ENCODE measurements at places on chromosomes 12 and 14.

DNA sequence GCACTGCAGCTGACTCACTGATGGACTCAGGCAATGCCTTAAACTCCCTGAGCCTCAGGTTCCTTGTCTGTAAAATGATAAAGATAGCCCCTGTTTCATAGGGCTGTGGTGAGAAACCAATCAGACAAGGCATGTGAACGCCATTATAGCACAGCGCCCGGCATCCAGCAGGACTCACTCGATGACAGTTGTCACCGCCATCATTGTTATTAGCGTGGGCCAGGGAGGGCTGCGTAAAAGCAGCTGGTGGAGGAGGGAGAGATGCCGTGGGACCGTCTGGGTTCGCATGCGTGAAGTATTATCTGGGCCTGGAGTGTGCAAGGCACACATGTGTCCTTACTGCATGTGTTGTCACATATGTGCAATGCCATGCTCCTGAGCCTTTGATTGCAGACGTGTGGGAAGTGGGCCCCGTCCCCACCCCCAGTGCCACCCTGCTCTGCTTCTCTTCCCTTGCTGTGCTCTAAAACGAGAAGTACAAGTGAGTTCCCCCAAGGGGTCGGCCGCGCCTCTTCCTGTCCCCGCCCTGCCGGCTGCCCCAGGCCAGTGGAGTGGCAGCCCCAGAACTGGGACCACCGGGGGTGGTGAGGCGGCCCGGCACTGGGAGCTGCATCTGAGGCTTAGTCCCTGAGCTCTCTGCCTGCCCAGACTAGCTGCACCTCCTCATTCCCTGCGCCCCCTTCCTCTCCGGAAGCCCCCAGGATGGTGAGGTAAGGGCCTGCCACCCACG, at the start of gene PTPN6:
Gene PTPN6 (plus strand): TSS at position 546 of the 730 bp plus-strand sequence. CDS start 157 bp downstream, at position 703.
- DNase-seq, result peak; percentile 68

- no peak for DNase-seq
Measured at GRCh38 chr12:109655578-109655977, 58.0 kb upstream of the FAM222A start.

DNA sequence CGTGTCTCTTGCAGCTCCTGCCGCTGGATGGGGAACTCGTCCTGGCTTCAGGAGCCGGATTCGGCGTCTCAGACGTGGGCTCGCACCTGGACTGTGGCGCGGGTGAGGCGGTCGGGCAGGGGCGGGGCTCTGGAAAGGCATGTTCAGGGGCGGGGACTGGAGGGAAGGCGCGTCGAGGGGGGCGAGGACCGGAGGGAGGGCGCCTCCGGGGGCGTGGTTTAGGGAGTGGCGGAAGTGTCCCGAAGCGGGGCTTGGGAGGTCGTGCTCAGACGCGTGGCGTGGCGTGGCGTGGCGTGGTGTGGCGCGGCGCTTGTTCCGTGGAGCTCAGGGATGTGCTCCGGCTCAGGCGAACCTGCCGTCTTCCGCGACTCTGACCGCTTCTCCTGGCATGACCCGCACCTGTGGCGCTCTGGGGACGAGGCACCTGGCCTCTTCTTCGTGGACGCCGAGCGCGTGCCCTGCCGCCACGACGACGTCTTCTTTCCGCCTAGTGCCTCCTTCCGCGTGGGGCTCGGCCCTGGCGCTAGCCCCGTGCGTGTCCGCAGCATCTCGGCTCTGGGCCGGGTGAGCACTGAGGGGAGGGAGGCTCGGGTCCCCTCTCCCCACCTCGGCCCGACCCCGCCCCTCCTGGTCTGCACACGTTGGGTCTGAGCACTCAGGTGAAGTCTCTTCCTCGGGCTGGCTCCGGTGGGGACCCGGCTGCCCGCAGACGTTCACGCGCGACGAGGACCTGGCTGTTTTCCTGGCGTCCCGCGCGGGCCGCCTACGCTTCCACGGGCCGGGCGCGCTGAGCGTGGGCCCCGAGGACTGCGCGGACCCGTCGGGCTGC, 6.2 kb downstream of the AMN start:
- peak; percentile 81 for DNase-seq

DNA sequence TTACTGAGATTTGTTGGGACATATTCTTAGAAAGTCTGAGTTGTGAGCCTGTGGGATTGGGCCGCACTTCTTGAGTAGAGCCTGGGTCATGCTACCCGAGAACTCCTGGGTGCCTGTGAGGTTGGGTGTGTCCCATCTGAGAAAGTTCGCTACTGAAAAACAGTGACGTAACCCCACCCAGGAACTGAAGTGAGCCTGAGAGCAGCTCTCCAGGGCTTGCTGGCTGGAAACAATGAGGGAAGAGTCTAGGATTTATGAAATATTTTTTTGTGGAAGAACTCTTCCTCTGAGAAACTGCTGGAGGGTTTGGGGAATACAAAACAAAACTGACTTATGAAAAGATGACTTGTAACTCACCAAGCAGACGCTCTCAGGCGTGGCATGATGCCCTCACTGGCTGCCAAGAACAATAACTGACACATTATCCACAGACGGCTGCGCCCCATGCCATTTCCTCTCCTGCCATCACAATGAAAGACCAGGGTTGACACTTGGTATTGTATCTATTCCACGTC, 69.2 kb downstream of the RASSF3 start:
- DNase-seq, result peak; percentile 48

DNA sequence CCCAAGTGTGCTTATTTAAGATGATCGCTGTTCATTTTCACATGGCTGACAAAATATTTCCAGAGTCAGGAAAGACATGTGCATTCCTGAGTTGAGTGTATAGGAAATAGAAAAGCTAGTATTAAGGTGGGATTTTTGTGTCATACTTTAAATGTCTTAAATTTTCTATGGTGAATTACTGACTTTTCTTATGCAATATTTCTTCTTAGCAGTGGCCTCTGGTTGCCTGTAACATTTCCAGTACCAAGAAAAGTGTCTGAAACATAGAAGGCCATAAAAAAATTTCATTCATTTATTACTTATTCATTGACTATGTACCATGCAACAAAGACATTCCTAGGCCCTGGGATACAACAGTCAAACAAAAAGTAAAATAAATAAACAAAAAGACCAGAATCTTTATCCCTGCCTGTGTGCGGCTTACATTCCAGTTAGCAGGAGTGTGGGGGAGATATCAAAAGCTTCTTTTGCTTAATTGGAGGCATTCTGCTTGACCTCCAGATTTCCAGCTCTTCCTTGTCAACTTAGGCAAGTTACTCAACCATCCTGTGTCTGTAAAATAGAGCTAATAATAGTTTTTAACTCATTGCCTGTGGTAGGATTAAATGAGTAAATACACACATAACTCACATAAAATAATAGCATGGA, 216.3 kb upstream of the FLRT2 start:
- DNase-seq, result no peak

- no peak for DNase-seq
Measured at GRCh38 chr12:129332286-129332685, 479.0 kb downstream of the GLT1D1 start.

DNA sequence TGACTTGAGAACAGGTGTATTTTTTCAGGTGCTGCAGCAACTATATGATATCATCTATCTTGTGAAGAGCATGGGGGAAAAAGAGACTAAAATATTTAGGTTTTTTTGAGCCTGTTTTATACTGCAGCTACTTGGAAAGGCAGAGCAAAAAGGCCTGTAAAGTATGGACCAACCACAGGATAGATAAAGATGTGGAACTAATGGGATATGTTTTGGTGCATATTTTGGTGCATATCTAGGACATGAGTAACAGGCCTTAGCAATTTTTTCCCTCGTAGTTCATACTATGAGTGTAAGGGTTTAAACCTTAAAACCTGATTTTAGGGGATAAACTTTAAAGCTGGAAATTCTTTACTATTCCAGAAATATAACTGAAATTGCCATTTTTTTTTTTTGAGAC, 6.0 kb upstream of the GTSF1 start:
- DNase-seq, result no peak

Data from activated naive CD4-positive, alpha-beta T cell treated with anti-CD3 and anti-CD28 coated beads, Interleukin-2, amount 50 U/mL, for 16 hours (primary cell).